DMS53 (cell line): ENCODE measurements at places on chromosomes 5 and 9.

DNA sequence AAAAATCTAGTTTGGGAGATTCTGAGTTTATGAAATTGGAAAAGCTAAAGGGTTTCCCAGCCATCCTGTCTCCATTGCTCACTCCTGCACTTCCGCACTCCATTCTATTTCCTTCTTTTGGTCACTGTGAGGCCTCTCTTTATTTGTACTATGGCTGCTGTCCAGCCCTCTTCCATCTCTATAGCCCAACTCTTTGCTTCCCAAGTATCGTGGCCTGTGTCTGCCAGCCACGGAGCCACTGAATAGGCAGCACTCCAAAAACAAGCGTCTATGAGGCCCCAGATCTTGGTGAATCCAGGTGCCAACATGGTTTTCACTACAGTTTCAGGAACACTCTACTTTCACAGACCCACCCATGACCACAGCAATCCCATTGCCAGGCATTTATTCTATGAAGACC, 37.2 kb downstream of the GRAMD2B start:
- DNase-seq = no peak

DNA sequence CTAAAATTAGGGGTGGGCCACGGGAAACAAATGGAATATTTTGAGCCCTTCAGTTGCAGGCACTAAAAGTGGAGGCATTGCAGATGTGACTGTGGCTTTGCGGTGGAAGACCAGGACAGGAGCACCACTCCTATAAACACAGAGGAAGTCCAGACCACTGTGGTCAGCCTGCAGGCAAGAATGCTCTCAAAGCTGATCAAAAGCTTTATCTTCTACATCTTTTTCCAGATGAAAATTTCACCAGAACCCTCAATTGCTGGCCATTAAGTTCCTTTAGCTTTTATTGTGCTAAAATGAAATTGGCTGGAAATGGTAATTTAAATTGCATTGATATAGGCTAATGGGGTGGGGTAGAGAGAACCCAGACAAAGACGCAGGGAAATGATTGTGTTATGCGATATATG, 208.8 kb downstream of the ERCC6L2 start:
- DNase-seq = no peak

- no peak for DNase-seq
These were observed 90.2 kb upstream of the FAM174A start for GRCh38 chr5:100444961-100445360.

DNA sequence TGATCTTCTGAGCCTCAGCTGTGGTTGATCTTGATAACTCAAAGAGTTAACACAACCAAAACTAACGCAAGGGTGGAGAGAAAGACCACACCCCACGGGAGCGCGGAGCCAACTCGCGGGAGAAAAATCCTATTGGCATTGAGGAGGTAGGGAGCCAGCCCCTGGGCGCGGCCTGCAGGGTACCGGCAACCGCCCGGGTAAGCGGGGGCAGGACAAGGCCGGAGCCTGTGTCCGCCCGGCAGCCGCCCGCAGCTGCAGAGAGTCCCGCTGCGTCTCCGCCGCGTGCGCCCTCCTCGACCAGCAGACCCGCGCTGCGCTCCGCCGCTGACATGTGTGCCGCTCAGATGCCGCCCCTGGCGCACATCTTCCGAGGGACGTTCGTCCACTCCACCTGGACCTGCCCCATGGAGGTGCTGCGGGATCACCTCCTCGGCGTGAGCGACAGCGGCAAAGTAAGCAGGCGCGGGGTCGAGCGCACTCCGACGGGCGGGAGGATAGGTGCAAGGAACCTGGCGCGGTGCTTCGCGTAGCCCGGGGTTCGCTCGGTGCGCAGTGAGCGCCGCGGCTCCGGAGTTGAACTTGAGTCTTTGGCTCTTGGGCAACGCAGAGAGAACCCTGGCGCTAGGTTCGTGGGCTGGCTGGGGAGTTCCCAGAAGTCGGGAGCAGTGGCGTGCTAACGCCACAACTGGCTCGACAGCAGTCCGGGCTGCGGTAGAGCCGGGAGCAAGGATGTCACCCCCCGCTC, at the start of gene GDA:
GDA (plus strand) TSS at position 210 of the 745 bp plus-strand sequence; CDS start at position 330, 120 bp downstream.
- DNase-seq = peak; percentile 78

DNA sequence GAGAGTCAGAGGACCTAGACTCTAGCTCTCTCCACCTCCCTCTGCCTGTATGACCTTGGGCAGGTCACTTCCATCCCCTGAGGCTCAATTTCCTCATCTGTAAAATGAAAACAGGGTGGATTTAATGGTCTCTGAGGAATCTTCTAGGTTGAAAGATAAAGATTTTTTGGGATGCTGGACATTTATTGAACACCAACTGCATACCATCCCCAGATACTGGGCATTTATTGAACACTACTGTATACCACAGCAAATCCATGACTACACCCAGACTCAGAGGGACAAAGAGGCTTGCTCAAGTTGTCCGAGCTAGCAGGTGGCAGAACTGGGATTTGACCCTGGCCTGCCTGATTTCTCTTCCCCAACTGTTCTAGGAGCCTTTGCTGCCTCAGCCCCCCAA, 25.0 kb upstream of the CPLX2 start:
- no peak for DNase-seq
